ENCODE measurements at places on chromosomes 1 and 21. TPM values are rescaled to one million over a fixed set of nuclear protein-coding genes. Genes with fewer than 3 reads are reported as not detected.
A peak's percentile ranks its signal among the peaks of the same experiment; 100 is the strongest.

DNA sequence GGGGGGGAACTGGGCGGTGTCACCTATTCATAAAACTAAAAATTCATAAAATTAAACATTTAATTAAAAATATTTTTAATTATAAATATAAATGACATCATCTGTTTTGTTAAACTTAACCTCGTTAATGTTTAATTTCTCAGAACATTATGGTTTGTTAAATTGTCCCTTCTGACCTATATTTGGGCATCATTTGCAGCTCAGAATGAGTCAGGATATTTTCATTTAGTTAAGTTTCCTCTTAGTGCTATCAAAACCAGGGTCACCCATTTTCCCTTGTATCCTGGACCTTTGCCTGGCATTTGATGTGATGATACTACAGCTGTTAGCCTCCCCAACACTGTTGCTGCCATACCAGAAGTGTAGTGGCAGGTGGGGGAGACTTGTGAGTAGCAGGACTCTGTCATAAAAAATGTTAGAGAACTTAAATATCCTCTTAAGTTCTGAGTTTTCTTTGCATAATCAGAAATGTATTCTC lies 30.3 kb downstream of the TSNAX start:
- H3K27ac ChIP-seq: no peak overlapping the region
- H3K27me3 ChIP-seq: no peaks in the 10 kb centered on the region
- no peaks in the 10 kb centered on the region for H3K4me1 ChIP-seq
- H3K36me3 ChIP-seq: no peaks in the 10 kb centered on the region
- H3K4me3 ChIP-seq: no peak overlapping the region
- DNase-seq: no peak

GRCh38 chr1:172322219-172323061 lies 98.0 kb upstream of the C1orf105 start:
- H3K27me3 ChIP-seq: no peaks in the 10 kb centered on the region
- peak overlapping the region; percentile 5 for H3K4me3 ChIP-seq
- peak; percentile 35 for DNase-seq
- peaks cover 23% of the 10 kb centered on the region for H3K4me1 ChIP-seq

Gene KIF2C
- 0.53 TPM for total RNA-seq

DNA sequence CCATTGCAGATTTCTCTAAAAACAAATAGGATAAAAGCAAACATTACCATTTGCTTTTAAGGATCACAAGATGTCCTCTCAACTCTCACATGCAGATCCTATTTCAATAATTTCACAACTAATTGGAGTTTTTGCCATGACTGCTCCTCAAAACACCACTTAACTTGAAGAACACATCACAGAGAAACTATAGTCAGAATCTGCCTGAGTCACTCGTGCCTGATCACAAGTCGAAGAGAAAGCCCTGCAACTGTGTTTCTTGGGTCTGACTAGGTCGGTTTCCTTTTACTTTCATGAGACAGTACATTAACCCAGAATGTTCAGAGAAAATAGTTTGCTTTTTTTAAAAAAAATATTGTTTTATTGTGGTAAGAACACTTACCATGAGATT lies 46.3 kb upstream of the SMYD2 start:
- no peaks in the 10 kb centered on the region for H3K36me3 ChIP-seq
- H3K4me1 ChIP-seq: no peaks in the 10 kb centered on the region
- no peak for DNase-seq

DNA sequence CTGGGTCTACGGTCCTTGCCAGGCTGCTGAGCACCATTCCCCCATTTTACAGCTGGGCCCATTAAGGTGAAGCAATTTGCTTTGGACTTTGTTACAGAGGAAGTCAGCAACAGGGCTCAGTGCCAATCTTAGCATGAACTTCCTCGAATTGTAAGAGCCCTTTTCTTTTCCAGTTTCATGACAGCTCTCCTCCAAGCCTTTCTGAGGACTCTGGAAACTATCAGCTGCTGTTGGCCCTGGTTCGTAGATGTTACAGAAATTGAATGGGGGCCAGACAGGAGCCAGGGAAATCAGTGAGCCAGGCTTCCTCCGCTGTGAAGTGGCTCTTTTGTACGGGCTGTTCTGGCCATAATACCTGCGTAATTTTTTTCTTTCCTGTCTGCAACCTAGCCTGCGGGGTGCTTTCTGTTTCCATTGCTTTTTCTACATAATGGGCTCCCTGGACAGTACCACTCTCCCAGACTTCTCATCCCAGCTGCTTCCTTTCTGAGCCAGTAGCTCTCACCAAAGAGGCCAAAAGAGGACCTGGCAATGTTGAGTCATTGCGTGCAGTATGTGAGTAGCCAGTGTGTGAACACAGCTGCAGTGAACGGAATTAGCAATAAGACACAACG lies 386.3 kb downstream of the DISC1 start:
- no peaks in the 10 kb centered on the region for H3K27me3 ChIP-seq
- DNase-seq: no peak
- H3K4me3 ChIP-seq: no peak overlapping the region
- no peaks in the 10 kb centered on the region for H3K4me1 ChIP-seq

- no peak for DNase-seq
- no peaks in the 10 kb centered on the region for H3K36me3 ChIP-seq
- H3K4me1 ChIP-seq: peaks cover 5% of the 10 kb centered on the region
- H3K4me3 ChIP-seq: no peak overlapping the region
- peak overlapping the region; percentile 80 for H3K27ac ChIP-seq
These were observed 100.9 kb upstream of the HMGB4 start for GRCh38 chr1:33762962-33763361.

GRCh38 chr1:93056649-93057048 lies 22.4 kb upstream of the MTF2 start:
- no peaks in the 10 kb centered on the region for H3K4me1 ChIP-seq
- H3K4me3 ChIP-seq: no peak overlapping the region
- H3K36me3 ChIP-seq: no peaks in the 10 kb centered on the region
- no peaks in the 10 kb centered on the region for H3K27me3 ChIP-seq
- H3K27ac ChIP-seq: no peak overlapping the region

DNA sequence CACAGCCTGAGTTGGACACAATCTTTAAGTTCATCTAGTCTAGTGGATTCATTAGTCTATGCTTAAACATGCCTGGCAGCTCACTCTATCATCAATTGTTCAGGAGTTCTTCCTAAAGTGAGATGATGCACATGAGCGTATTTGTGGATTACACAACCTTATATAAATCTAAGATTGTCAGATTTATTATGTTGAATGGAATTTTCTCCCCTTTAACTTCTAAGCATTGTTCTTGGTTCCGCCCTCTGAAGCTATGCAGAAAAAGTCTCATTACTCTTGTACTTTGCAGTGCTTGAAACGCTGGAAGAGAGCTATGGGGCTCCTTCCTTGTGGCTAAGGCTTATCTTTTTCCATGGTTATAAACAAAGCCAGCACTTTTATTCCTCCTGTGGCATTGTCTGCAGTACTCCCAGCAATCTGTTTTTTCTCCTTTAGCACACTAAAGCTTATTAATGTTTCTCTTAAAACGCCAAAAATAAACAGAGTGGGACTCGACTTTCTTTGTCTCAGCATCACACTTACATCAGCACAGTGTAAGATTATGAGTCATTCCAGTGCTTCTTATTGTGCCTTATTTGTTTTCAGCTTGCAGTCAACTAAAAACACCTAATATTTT lies 316.8 kb upstream of the CAMK1G start:
- H3K36me3 ChIP-seq: no peaks in the 10 kb centered on the region
- no peaks in the 10 kb centered on the region for H3K27me3 ChIP-seq
- H3K4me1 ChIP-seq: no peaks in the 10 kb centered on the region

Gene HLX
- total RNA-seq: 39.3 TPM

GRCh38 chr1:1183833-1184775 lies 10.4 kb downstream of the TTLL10 start:
- H3K27me3 ChIP-seq: no peaks in the 10 kb centered on the region
- H3K27ac ChIP-seq: no peak overlapping the region
- H3K4me1 ChIP-seq: no peaks in the 10 kb centered on the region
- no peak for DNase-seq
- H3K4me3 ChIP-seq: no peak overlapping the region

- no peak overlapping the region for H3K4me3 ChIP-seq
- no peaks in the 10 kb centered on the region for H3K36me3 ChIP-seq
- H3K4me1 ChIP-seq: no peaks in the 10 kb centered on the region
These were observed 84.5 kb downstream of the CAMK2N1 start for GRCh38 chr1:20401405-20402010.

Gene TTC13
- 21.5 TPM for total RNA-seq

DNA sequence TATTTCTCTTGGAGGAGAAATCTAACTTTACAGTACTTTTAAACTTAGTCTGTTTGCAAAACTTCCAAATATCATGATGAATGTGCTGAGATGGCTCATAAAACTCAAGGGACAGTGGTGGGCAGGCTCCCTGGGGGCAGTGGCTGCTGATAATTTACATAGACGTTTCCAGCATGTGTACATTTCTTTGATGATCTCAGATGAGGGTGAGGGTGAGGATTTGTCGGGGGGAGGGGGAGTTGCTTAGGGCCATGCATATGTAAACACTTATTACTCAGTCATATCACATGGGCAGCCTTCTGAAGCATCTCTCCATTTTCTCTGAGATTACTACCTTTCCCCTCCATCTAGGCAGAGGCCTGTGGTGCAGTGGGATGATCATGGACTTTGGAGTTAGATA lies 152.9 kb upstream of the HMGB4 start:
- H3K4me1 ChIP-seq: no peaks in the 10 kb centered on the region
- H3K27me3 ChIP-seq: no peaks in the 10 kb centered on the region
- no peak for DNase-seq
- H3K27ac ChIP-seq: no peak overlapping the region
- H3K36me3 ChIP-seq: no peaks in the 10 kb centered on the region

GRCh38 chr1:220504329-220504728 lies 23.6 kb upstream of the MARK1 start:
- no peaks in the 10 kb centered on the region for H3K36me3 ChIP-seq
- H3K4me1 ChIP-seq: no peaks in the 10 kb centered on the region
- H3K27me3 ChIP-seq: no peaks in the 10 kb centered on the region
- no peak for DNase-seq
- no peak overlapping the region for H3K27ac ChIP-seq

GRCh38 chr1:171741872-171742576 lies at the start of gene VAMP4:
TSS of gene VAMP4 (minus strand) at chr1:171742065. CDS start at chr1:171738414, 3,651 bp downstream.
- H3K27me3 ChIP-seq: no peaks in the 10 kb centered on the region
- peaks cover 41% of the 10 kb centered on the region for H3K4me1 ChIP-seq
- H3K27ac ChIP-seq: peak within 1 kb of the TSS; percentile 95

Gene WNT2B
- 4.8 TPM for total RNA-seq

DNA sequence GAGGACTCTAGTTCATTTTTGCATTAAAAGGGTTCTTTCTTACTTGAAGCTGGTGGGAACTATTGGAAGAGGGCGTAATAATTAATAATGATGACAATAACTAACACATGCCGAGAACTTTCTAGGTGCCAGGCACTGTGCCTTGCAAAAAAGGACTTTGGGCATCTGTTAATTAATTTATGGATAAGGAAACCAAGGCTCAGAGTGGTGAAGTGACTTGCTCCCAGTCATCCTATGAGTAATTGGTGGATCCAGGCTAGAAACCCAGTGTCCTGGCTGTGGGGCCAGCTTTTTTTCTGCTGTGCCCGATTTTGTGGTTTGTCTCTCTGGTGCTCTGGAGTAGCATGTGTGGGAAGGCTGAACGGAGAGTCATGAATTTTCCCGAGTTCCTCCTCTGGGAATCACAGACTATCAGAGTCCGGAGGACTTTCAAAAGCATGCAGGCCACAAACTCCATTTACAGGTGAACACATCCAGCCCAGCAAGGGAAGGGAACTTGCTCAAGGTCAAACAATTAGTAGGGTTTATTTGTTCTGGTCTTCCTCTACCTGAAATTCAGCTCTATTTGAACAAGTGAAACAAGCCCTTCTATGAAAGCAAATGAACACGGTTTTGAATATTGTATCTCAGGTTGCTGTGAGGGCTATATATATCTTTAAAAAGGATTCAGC lies 23.4 kb downstream of the ROR1 start:
- H3K27ac ChIP-seq: no peak overlapping the region
- no peak for DNase-seq
- peaks cover 54% of the 10 kb centered on the region for H3K4me1 ChIP-seq

Gene ARHGAP29
- total RNA-seq: 35.1 TPM

Gene LRRC53
- not detected for total RNA-seq

- no peak for DNase-seq
- H3K4me3 ChIP-seq: no peak overlapping the region
- H3K27ac ChIP-seq: no peak overlapping the region
- H3K4me1 ChIP-seq: no peaks in the 10 kb centered on the region
- H3K27me3 ChIP-seq: no peaks in the 10 kb centered on the region
- H3K36me3 ChIP-seq: peaks cover 96% of the 10 kb centered on the region
These were observed 37.6 kb downstream of the PARP1 start for GRCh38 chr1:226370144-226370923.

DNA sequence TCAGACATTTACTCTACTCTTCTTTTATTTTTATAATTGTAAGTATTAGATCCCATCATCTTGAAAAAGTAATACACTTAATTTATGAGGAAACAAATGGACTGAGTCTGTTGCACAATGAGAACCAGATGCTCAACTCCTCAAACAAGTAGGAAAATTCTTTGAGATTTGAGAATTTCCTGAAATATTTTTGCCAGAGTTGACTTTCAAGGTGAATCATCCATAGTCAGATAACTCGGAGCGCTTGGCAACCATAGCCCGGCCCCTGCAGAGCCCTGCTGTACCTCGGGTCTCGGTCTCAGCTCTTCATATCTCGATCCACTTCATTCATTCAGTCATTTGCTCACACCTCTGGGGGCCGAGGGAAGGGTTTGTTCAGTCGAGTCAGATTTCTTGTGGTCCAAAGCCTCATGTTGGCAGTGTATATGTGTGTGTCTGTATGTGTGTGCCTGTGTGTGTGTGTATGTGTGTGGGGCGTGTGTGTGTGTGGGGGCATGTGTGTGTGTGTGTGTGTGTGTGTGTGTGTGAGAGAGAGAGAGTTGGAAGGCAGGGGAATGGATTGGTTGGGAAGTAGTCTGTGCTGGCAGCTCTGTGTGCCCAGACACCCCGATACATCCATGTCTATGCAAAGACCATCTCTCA lies 18.1 kb upstream of the PCP4 start:
- H3K27ac ChIP-seq: no peak overlapping the region
- no peaks in the 10 kb centered on the region for H3K4me1 ChIP-seq
- no peak overlapping the region for H3K4me3 ChIP-seq
- DNase-seq: no peak

- peaks cover 21% of the 10 kb centered on the region for H3K4me1 ChIP-seq
- DNase-seq: peak; percentile 14
- H3K27me3 ChIP-seq: no peaks in the 10 kb centered on the region
These were observed 833 bp upstream of the RCOR3 start for GRCh38 chr1:211258310-211258755.

DNA sequence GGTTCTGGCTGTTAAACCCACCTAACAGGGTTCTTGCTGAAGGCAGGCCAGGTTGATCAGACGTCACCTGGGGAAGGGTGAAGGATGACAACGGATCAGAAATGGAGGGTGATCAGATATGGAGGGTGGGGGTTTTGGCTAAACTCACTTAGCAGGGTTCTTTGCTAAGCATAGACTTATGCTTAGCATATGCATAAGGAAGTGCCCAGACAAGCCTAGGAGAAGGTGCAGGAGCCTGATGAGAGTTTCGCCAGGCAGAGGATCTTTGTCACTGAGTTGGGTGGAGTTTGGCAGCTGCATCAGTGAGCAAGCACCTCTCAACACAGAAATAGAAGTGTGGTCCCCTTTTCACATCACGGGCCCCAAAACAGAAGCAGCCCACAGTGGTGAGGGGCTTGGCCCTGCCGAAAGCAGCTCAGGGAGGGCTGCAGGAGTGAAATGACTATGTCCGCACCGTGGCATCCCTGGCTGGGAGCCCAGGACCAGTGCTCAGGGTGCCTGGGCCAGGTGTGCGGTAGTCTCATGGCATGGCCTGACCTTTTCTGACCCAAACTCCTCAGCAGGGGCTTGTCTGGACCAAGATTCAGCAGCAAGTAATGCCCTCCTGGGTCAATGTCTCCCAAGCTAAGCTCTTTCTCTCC lies 101.6 kb downstream of the AJAP1 start:
- H3K4me1 ChIP-seq: no peaks in the 10 kb centered on the region
- H3K4me3 ChIP-seq: no peak overlapping the region
- no peaks in the 10 kb centered on the region for H3K36me3 ChIP-seq
- H3K27ac ChIP-seq: no peak overlapping the region

- no peaks in the 10 kb centered on the region for H3K27me3 ChIP-seq
- H3K4me3 ChIP-seq: no peak overlapping the region
- no peaks in the 10 kb centered on the region for H3K4me1 ChIP-seq
- no peak for DNase-seq
- no peak overlapping the region for H3K27ac ChIP-seq
These were observed 22.1 kb downstream of the NME7 start for GRCh38 chr1:169345511-169345910.
